T-helper 2 cell (primary cell): ENCODE measurements at places on chromosomes 13 and 19.

DNA sequence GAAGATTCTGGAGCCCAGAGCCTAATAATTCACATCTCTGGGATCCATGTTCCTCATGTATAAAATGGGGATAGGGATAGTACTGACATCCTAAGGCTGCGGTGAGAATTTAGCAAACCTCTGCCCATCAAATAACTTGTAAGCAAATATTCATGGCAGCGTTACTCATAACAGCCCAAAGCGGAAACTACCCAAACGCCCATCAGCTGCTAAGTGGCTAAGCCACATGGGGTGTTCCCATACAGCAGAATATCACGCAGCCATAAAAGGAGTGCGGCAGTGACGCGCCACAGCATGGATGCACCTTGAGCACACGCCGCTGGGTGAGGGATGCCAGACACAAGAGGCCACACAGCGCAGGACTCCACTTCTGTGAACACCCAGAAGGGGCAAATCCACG lies 19.7 kb downstream of the VRK3 start:
- no peak for DNase-seq

- DNase-seq = no peak
Observed at GRCh38 chr13:112204346-112205327, 137.7 kb downstream of the SOX1 start.

DNA sequence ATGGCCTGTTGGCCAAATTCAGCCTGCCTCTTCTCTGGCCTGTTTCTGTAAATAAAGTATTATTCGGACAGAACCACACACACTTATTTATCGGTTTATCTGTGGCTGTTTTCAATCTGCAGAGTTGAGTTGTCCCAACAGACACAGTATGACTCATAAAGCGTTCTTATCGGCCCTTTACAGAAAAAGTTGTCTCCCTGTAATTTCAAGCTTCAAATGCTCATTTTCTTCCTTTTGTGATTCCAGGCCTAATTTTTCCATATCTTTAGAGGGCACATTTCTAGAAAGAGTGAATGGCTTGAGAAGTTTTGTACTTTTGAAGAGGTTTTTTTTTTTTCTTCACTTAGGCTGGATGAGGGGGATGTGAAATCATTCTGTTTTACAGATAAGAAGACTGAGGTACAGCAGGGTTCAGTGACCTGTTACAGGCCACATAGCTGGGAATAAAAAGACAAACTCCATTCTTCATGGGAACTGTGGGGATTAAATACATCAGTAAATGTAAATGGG lies 440.9 kb downstream of the TSHZ3 start:
- DNase-seq = no peak

GRCh38 chr13:31001647-31002046 lies 69.2 kb downstream of the TEX26 start:
- DNase-seq = no peak
